ENCODE measurements at places on chromosomes 16 and 17.

DNA sequence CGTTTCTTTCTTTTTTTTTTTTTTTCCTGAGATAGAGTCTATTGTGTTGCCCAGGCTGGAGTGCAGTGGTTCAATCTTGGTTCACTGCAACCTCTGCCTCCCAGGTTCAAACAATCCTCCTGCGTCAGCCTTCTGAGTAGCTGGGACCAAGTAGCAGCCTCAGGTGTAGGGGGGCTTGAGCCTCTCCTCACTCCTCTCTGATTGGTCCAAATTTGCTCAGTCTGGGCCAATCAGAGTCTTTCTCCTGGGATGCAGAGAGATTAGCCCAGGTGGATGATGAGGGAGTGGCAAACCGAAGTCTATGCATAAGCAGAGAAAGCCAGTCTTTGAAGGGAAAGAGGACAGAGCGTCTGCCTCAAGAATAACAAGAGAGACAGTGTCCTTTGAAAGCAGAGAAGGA is 99.0 kb downstream of the BMERB1 start:
- DNase-seq, result no peak

- DNase-seq, result peak; percentile 47
These were observed 3.1 kb downstream of the RAB11FIP4 start for GRCh38 chr17:31394544-31394943.

- DNase-seq, result no peak
These were observed 39.4 kb downstream of the ZNRF1 start for GRCh38 chr16:75038036-75038858.

DNA sequence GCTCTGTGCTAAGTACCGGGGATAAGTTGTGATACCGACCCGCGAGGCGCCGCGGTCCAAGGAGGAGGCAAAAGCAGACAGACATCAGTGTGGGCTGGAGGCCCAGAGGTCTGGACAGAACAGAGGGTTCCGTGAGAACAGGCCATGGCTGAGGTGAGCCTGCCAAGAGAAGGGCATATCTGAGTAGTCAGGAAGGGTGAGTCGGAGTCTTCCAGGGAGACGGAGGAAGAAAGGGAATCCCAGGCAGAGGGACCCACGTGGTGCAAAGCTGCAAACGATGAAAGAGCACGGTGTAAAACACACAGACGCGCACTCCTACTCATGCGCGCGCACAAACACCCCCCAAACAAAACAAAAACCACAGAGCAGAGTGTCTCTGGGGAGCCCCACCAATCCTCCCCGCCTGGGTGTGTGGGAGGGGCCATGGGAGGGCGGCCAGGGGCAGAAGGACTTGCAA is 18.1 kb downstream of the RHBDL3 start:
- DNase-seq, result no peak

DNA sequence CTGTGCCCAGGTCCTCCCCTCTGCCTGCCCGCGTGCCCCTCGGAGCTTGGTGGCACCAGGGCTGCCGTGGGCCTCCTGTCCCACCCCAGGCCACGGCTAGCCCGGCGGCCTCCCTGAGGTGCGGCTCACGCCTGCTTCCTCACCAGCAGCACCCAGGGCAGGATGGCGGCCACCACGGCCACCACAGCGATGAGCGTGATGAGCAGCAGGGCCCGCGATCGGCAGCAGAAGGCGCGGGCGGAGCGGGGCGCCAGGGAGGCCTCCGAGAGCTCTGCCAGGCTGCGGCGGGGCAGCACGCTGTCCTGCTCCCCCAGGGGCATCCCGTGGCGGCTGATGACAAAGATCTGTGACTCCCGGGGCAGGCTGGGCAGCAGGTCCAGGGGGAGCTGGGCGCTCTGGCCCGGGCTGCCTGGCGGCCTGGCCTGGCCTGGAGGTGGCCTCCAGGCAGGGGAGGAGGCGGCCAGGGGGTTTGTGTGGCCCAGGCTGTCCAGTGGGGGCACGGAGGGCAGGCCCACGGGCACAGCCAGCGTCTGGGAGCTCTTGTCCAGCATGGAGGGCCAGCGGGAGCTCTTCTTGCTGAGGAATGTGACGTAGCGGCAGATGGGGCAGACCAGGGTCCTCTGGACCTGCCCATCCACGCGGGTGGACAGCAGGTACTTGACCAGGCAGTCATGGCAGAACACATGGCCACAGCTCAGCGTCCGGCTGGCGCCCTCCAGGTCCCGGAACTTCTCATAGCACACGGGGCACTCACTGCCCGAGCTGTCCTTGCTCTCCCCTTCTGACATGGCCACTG is 4.8 kb downstream of the RNF222 start:
- DNase-seq, result no peak

DNA sequence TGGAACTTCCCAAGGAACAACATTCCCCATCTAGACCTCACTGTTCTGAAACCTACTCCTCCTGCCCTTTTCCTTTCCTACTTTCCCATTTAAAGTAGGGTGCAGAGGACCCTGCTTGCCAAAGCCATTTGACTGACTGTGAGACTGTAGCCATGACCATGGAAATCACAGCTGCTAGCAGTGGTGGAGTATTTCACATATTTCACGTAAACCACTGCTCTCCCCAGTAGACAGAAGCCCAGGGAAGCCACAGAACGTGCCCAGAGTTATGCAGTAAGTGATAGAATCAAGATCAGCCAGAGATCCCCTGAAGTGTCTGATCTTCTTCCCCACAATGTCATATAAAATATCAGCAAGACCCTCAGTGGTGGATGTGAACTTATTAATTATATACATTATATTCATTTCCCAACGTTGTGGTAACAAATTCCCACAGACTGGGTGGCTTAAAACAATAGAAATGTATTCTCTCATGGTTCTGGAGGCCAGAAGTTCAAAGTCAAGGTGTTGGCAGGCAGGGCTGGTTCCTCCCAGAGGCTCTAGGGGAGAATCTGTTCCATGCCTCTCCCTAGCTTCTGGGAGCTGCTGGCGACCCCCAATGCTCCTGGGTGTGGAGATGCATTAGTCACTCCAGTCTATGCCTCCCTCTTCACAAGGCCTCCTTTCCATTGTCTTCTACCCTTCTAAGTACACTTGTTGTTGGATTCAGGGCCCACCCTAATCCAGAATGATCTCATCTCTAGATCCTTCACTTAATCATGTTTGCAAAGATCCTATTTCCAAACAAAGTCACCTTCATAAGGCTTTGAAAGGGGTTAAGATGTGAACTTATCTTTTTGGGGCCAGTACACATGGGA is 20.7 kb upstream of the PRM1 start:
- DNase-seq, result no peak

DNA sequence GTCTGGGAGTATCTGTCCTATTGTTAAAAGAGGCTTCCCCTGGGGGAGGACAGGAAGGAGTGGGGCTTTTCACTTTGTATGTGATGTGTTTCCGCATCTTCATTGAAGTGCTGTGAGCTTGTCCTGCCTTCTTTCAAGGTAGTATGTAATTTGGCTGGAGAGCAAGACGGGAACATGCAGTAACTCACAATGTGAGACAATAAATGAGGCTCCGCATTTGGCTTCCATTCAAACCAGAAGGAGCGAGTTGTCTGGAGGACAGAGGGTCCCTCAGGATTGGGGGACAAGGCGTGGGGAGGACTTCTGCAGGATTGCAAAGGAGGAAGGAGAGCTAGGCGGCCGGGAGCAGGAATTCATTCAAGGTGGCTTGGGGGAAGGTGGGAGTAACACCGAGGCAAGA is 203.5 kb downstream of the RBFOX3 start:
- no peak for DNase-seq

GRCh38 chr16:13333336-13333735 is 431.9 kb downstream of the SHISA9 start:
- DNase-seq, result no peak

- no peak for DNase-seq
These were observed 336.1 kb upstream of the TBX2 start for GRCh38 chr17:61063528-61063927.

DNA sequence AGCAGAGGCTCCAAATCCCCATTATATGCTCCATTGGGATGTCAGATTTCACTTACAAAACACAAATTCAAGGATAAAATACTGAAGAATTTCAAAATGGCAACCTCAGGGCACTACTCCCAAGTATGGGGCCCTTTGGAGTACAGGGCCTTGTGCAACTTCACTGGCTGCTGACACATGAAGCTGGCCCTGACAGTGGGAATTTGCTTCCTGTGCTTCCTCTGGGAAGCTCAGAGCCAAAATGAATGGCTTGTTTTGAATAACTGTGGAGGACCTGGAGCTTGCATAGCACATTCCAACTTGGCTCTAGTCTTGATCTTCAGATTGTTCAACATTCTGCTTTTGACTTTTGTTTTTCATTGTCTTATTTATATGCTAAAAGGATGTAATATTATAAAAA is 52.3 kb upstream of the HNF1B start:
- DNase-seq, result no peak

- no peak for DNase-seq
These were observed 19.2 kb downstream of the PTRH2 start for GRCh38 chr17:59688008-59688407.

DNA sequence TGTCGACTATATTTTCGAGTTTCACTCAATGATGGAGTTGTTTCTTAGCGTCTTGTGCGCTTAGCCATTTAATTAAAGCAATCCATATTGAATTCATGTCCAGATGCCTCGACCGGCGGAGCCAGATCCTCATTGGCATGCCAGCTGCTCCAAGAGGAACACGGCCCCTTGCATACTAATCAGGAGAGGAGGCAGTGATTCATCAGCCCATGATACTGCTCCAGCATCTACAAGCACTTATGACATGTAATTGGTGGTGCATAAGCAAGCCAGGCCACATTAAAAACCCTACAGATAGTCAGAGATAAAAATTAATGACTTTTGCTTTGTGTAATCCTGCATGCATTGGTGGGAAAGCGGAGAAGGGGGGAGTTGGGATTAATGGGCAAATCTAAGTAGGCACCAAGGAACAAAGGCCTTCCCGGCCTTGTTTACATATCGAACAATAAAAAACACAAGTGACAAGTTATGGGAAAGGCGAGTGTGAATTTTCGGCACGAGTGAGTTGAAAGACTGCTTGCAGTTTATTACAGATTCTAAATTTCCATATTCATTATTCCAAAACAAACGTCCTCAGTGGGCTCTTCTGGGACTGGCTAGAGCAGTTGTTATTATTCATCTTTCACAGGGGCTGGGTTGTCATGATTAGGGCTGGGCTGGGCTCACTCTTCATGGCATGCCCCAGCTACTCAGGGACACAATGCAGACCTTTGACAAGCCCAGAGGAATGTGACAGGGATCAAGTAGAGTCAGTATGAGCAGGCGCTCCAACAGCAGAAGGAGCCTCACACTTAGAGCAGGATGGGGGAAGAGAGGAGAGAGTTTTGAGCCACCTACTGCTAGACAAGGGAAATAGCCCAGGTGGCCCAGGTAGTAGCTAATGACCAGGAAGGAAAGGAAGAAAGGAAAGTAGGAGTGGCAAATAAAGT is 281.7 kb upstream of the ZFHX3 start:
- DNase-seq, result no peak

- no peak for DNase-seq
These were observed 2.8 kb downstream of the SF3B3 start for GRCh38 chr16:70526403-70526802.

DNA sequence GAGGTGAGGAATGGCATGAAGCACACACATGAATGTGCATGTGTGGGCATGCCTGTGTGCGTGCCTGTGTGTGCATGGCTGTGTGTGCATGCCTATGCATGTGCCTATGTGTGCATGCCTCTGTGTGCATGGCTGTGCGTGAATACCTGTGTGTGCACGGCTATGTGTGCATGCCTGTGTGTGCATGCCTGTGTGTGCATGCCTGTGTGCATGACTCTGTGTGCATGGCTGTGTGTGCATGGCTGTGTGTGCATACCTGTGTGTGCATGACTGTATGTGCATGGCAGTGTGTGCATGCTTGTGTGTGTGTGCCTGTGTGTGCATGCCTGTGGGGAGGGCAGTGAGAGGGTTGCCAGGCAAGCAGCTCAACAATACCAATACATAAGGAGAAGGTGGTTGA is 276.5 kb upstream of the ERCC4 start:
- DNase-seq, result no peak

DNA sequence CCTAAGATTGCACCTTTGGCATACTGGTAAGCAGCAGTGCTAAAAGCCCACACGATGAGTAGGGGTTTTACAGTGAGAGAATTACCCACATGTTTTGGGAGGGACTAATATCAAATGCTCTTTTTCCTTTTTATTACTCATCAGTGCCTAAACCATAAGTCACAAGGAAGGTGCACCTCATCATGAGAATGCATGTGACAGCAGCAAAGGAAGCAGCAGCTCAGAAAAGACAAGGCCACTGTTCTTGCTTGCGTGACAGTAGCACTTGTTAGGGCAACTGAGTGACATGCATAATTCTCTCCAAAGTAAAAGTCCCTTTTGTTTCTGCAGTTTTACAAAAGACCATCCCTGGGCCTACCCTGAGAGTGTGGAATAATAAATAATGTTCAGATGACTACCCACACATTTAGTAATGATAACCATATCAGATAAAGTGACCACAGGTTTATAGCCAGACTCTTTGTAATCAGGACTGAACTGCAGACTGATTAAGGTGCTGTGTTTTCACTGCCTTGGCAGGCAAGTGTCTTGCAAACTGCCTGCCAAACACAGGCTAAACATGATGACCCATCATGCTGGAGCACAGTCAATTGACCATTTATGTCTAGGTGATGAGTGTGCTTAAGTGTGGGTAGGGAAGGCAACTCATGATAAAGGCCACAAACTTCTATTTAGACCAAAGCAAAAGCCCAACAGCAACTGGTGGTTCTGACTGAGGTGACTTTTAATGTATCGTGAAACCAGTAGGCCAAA is 1751.4 kb downstream of the TP53TG3F start:
- DNase-seq, result no peak

GRCh38 chr17:68431661-68432071 is 25.6 kb downstream of the WIPI1 start:
- DNase-seq, result no peak

GRCh38 chr17:27455914-27456680 is at the start of gene KSR1:
KSR1 (plus strand) TSS chr17:27456448; CDS start chr17:27456644, 196 bp downstream.
- DNase-seq, result peak; percentile 44

DNA sequence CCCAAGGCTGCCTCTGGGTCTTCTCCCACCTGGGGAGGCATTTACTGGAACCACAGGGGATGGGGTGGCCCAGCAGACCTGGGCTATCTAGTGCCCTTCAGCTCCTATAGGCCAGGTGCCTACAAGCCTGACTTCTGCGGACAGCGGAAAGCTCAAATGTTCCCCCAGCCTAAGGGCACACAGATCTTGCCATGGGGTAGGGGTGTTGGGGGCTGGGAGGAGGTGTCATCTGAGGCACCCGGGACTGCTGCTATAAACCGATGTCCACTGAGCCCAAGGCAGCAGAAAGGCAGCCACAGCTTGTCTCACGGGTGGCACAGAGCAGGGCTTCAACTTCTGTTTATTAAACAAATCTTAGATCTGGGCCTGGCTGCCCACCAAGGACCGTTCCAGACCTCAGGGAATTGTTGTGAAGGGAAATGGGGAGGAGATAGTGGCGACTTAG is 3.6 kb downstream of the MYO1C start:
- no peak for DNase-seq
